PC-3 (cell line): ENCODE measurements at places on chromosomes 11 and 22. TPM values are rescaled to one million over a fixed set of nuclear protein-coding genes. Genes with fewer than 3 reads are reported as not detected.

GRCh38 chr11:120431633-120432032 is 79.9 kb upstream of the GRIK4 start:
- no peaks in the 10 kb centered on the region for H3K36me3 ChIP-seq
- peak; percentile 48 for DNase-seq
- H3K27me3 ChIP-seq: no peaks in the 10 kb centered on the region
- peaks cover 18% of the 10 kb centered on the region for H3K4me1 ChIP-seq
- H3K4me3 ChIP-seq: peak overlapping the region; percentile 39

DNA sequence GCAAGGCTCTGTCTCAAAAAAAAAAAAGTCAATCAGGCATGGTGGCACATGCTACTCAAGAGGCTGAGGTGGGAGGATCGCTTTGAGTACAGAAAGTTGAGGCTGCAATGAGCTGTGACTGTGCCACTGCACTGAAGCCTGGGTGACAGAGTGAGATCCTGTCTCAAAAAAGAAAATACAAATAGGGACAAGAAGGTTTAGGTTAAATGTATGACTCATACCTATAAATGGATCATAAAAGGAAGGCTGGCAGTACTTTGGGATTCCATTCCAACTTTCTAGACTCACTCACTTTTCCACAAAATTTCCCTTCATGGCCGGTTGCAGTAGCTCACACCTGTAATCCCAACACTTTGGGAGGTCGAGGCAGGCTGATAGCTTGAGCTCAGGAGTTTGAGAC is 25.6 kb upstream of the OSBP start:
- peaks cover 78% of the 10 kb centered on the region for H3K36me3 ChIP-seq
- peaks cover 12% of the 10 kb centered on the region for H3K4me1 ChIP-seq
- H3K4me3 ChIP-seq: no peak overlapping the region
- H3K27me3 ChIP-seq: no peaks in the 10 kb centered on the region
- H3K27ac ChIP-seq: no peak overlapping the region

- H3K27me3 ChIP-seq: no peaks in the 10 kb centered on the region
- H3K36me3 ChIP-seq: no peaks in the 10 kb centered on the region
- no peak for DNase-seq
These were observed 17.7 kb upstream of the SUN2 start for GRCh38 chr22:38773363-38773946.

- no peaks in the 10 kb centered on the region for H3K36me3 ChIP-seq
- DNase-seq: no peak
- 0 out of 2 replicates have a peak, but pooled peaks cover 4% of the 10 kb centered on the region for H3K4me1 ChIP-seq
- H3K27ac ChIP-seq: no peak overlapping the region
- H3K4me3 ChIP-seq: no peak overlapping the region
These were observed 37.0 kb upstream of the ACCSL start for GRCh38 chr11:44010789-44011251.

DNA sequence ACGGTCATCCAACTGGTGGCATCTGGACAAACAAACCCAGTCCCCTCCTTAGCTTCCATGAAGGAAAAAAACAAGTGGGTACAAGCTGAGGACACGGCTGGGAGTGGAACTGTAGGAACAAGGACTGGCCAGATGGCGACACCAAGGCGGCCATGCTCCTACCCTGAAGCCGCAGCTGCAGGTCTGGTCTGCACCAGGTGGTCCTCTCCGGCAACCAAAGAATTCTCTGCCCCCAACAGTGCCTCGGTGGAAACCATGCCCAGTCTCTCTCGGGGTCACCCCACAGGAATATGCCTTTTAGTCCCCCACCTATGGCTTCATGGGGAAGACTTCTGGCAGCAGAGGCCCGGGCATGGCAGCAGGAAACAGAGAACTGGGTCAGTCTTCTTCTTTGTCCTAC is 22.6 kb downstream of the OVOL1 start:
- no peaks in the 10 kb centered on the region for H3K4me1 ChIP-seq
- H3K27ac ChIP-seq: no peak overlapping the region
- H3K36me3 ChIP-seq: no peaks in the 10 kb centered on the region
- H3K4me3 ChIP-seq: no peak overlapping the region
- H3K27me3 ChIP-seq: no peaks in the 10 kb centered on the region
- no peak for DNase-seq

DNA sequence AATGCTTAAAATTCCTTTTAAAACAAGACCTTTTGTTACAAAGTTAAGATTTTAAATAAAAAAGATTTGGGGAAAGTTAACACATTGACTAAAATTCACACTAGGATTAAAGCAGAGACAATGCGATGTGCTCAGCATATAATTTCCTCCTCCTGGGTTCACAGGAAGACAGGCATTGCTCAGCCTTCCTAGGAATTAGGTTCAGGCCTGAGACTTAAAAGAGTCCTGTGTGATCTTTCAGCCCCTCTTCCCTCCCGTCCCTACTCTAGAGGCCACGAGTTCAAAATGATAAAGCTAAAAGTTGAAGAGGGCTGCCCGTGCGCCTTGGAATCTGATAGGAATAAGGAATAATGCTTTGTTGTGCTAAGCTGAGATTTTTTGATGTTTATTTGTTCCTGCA is 218.6 kb downstream of the KIRREL3 start:
- no peaks in the 10 kb centered on the region for H3K36me3 ChIP-seq
- H3K27me3 ChIP-seq: peaks cover 44% of the 10 kb centered on the region
- H3K4me3 ChIP-seq: no peak overlapping the region
- H3K4me1 ChIP-seq: no peaks in the 10 kb centered on the region
- DNase-seq: no peak

DNA sequence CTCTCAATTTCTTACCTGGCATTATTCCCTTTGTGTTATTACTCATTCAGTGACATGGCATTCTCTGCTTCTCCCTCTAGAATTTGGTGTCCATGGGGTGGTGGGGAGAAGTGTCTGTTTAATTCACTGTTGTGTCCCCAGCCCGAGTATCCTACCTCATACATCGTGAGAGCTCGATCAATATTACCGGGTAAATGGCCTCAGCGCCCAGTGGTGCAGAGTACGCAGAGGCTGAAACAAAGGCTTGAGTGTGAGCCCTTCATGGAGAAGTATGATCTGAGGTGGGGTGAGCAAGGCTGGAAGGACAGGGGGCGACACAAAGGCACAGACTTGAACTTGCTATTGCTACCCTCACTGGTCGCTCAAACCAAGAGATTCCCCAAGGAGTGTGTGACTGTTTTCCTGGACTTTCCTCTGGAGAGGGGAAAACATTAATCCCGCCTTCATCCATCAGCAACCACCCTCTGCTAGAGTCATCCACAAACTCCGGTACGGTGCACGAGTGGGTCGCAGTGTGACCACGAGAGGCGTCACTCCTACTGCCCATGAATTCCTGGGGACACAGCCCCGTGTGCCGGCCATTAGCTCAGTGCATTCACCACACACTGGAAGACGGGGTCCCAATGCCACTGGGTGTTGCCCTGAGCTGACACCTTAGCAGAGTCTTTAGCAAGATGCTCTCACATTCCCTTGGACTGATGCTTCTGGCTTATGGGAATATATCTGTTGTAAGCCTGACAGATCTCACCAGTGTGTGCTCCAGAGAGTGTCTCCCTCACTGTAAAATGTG is 35.0 kb upstream of the CCND1 start:
- H3K36me3 ChIP-seq: no peaks in the 10 kb centered on the region
- H3K4me3 ChIP-seq: no peak overlapping the region
- H3K4me1 ChIP-seq: no peaks in the 10 kb centered on the region
- no peaks in the 10 kb centered on the region for H3K27me3 ChIP-seq
- H3K27ac ChIP-seq: no peak overlapping the region
- no peak for DNase-seq

GRCh38 chr11:59097113-59097708 is 9.8 kb upstream of the FAM111B start:
- peak; percentile 75 for DNase-seq
- no peak overlapping the region for H3K27ac ChIP-seq
- H3K36me3 ChIP-seq: no peaks in the 10 kb centered on the region
- no peaks in the 10 kb centered on the region for H3K4me1 ChIP-seq
- 0 out of 2 replicates have a peak, but pooled peaks cover 18% of the 10 kb centered on the region for H3K27me3 ChIP-seq

DNA sequence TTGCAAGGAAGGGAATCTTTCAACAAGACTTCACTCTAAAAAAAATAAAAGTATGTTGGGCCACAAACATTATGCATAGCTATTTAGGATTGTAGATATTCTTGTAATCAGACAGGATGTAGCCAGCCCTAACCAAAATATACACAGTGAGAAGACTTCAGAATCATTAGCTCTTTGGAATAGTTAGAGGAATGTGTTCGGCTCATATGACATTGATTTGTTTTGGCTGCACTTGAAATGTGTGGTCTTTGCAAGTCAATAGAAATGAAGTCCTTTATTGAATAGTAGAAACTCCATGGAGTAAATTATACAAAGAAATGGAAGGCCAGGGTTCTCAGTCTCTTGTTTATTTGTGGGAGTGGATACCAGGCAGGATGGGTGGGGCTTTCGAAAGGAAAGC is 692.1 kb downstream of the NTM start:
- no peak overlapping the region for H3K27ac ChIP-seq
- no peak for DNase-seq
- no peak overlapping the region for H3K4me3 ChIP-seq
- peaks cover 26% of the 10 kb centered on the region for H3K4me1 ChIP-seq
- H3K27me3 ChIP-seq: no peaks in the 10 kb centered on the region

- no peaks in the 10 kb centered on the region for H3K36me3 ChIP-seq
- no peak overlapping the region for H3K4me3 ChIP-seq
- H3K27ac ChIP-seq: no peak overlapping the region
- H3K4me1 ChIP-seq: 0 out of 2 replicates have a peak, but pooled peaks cover 8% of the 10 kb centered on the region
- DNase-seq: no peak
These were observed 22.1 kb downstream of the HEPHL1 start for GRCh38 chr11:94043241-94043640.

- no peak overlapping the region for H3K4me3 ChIP-seq
- H3K27ac ChIP-seq: peak overlapping the region; percentile 47
- H3K4me1 ChIP-seq: peaks cover 16% of the 10 kb centered on the region
- DNase-seq: peak; percentile 77
- no peaks in the 10 kb centered on the region for H3K27me3 ChIP-seq
These were observed 33.0 kb downstream of the PTPRJ start for GRCh38 chr11:48013269-48013901.

GRCh38 chr11:112396076-112396475 is 135.4 kb upstream of the PLET1 start:
- no peak overlapping the region for H3K4me3 ChIP-seq
- H3K27ac ChIP-seq: no peak overlapping the region
- H3K27me3 ChIP-seq: peaks cover 55% of the 10 kb centered on the region
- DNase-seq: no peak
- no peaks in the 10 kb centered on the region for H3K36me3 ChIP-seq
- H3K4me1 ChIP-seq: no peaks in the 10 kb centered on the region

DNA sequence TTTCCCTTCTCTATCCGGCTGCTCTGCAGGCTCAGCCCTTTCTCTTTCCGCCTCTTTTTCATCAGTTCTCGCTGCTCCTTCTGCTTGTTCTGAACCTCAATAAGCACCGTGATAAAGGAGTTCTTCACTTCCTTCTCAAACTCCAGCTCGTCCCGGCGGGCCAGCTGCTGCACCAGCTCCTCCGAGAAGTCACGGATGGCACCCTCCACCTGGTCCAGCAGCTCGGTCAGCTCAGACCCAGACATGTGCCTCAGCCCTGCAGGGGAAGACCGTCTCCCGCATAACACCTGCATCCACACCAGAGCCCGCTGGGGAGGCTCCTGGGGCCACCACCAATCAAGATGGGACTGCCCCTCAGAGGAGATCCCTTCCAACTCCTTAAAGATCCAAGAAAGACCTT is 40.2 kb downstream of the FEZ1 start:
- H3K4me1 ChIP-seq: no peaks in the 10 kb centered on the region
- DNase-seq: no peak
- H3K27ac ChIP-seq: no peak overlapping the region

DNA sequence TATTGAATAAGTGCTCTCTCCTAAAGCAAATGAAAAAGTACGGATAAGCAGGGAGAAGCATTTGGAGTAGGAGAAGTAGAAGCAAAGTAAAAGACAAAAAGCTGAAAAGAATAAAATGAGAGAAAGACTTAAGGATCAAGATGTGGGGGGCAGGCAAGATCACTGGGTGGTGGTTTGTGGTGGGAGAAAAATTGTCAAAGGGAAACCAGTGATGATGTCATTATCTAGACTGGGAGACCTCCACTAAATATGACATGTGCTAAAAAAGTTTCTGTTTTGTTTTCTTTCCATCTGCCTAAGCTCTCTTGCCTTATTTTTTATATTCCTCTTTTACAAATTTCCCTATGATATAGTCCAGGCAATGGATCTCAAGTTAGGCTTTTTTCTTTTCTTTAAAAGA is 14.8 kb upstream of the MAML2 start:
- no peaks in the 10 kb centered on the region for H3K4me1 ChIP-seq
- no peaks in the 10 kb centered on the region for H3K27me3 ChIP-seq
- no peak overlapping the region for H3K4me3 ChIP-seq
- DNase-seq: no peak
- H3K36me3 ChIP-seq: peaks cover 4% of the 10 kb centered on the region; the same call in 1 of the 2 replicates

- H3K4me3 ChIP-seq: no peak overlapping the region
- no peak overlapping the region for H3K27ac ChIP-seq
- no peak for DNase-seq
- H3K27me3 ChIP-seq: peaks cover 29% of the 10 kb centered on the region
- no peaks in the 10 kb centered on the region for H3K4me1 ChIP-seq
- no peaks in the 10 kb centered on the region for H3K36me3 ChIP-seq
These were observed 451.3 kb upstream of the B3GAT1 start for GRCh38 chr11:134863294-134863693.

GRCh38 chr11:47204637-47204989 is 10.2 kb upstream of the DDB2 start:
- H3K27me3 ChIP-seq: no peaks in the 10 kb centered on the region
- H3K4me1 ChIP-seq: peaks cover 14% of the 10 kb centered on the region
- peak overlapping the region; percentile 14; the same call in 1 of the 2 replicates for H3K4me3 ChIP-seq

- H3K36me3 ChIP-seq: no peaks in the 10 kb centered on the region
- no peak overlapping the region for H3K27ac ChIP-seq
- no peak overlapping the region for H3K4me3 ChIP-seq
- no peaks in the 10 kb centered on the region for H3K4me1 ChIP-seq
- H3K27me3 ChIP-seq: no peaks in the 10 kb centered on the region
These were observed 312.0 kb upstream of the NARS2 start for GRCh38 chr11:78886616-78887015.

- no peaks in the 10 kb centered on the region for H3K36me3 ChIP-seq
- H3K27ac ChIP-seq: no peak overlapping the region
- no peaks in the 10 kb centered on the region; the same call in 1 of the 2 replicates for H3K27me3 ChIP-seq
- DNase-seq: no peak
- no peaks in the 10 kb centered on the region for H3K4me1 ChIP-seq
- H3K4me3 ChIP-seq: no peak overlapping the region
These were observed 2.3 kb downstream of the PRR33 start for GRCh38 chr11:1889224-1889930.

CCDC15 gene
- 8.6 and 11.4 TPM in 2 replicates for total RNA-seq

ANGPTL5 gene
- not detected in 2 replicates for total RNA-seq

SSTR3 gene
- total RNA-seq: 0.55 TPM in 1 of 2 replicates, not detected in the other

PICK1 gene
- total RNA-seq: 41.7 and 45.5 TPM in 2 replicates

GAS2L1 gene
- 58.4 and 75.7 TPM in 2 replicates for total RNA-seq

CREB3L1 gene
- 1.1 and 1.4 TPM in 2 replicates for total RNA-seq

MGAT3 gene
- total RNA-seq: 0.06 TPM in 1 of 2 replicates, not detected in the other

TRPC6 gene
- total RNA-seq: not detected in 2 replicates

KRTAP5-7 gene
- not detected in 2 replicates for total RNA-seq

DDIAS gene
- total RNA-seq: 24.9 and 25.4 TPM in 2 replicates

PKDREJ gene
- total RNA-seq: not detected in 2 replicates

KCTD14 gene
- 1.6 and 3.6 TPM in 2 replicates for total RNA-seq

CDHR5 gene
- not detected in 2 replicates for total RNA-seq

ARHGAP20 gene
- not detected in 2 replicates for total RNA-seq

OR8D4 gene
- not detected in 2 replicates for total RNA-seq
